ENCODE measurements at places on chromosomes 2 and 18.

- no peak for DNase-seq
Measured at GRCh38 chr2:55907686-55908085, 15.9 kb downstream of the EFEMP1 start.

GRCh38 chr18:8623549-8624106 is 14.4 kb downstream of the RAB12 start:
- DNase-seq, result no peak

- DNase-seq, result no peak
Measured at GRCh38 chr2:236403125-236403524, 138.9 kb upstream of the ASB18 start.

- DNase-seq, result no peak
Measured at GRCh38 chr18:59279722-59280121, 6.5 kb upstream of the RAX start.

DNA sequence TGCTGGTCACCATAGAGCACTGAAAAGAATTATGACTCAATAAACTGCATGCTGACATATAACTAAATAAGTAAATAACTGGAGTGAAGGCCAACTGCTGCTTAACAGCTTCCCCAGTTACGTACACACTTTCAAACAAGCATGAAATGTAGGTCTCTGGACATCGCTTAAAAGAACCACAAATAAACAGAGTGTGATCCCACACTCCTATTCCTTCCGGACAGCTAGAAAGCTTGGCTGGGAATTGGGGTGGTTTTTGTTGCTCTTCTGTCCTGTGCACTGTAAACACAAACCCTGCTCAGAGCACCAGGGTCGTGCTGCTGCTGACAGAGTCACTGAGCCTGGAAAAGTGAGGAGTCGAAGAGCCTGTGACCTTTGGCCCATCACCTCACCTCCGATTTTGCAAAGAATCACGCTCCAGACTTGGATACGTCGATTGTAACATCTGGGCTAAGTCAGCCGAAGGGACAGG is 162.7 kb upstream of the NT5C1B start:
- no peak for DNase-seq

- no peak for DNase-seq
Measured at GRCh38 chr18:35481960-35482366, 15.8 kb downstream of the INO80C start.

GRCh38 chr2:109255654-109256053 is 126.6 kb downstream of the SH3RF3 start:
- DNase-seq, result no peak

- DNase-seq, result no peak
Measured at GRCh38 chr2:135893374-135893794, 17.1 kb upstream of the MCM6 start.

- no peak for DNase-seq
Measured at GRCh38 chr2:167933097-167933814, 314.1 kb downstream of the STK39 start.

GRCh38 chr2:155218945-155219344 is 520.5 kb downstream of the KCNJ3 start:
- no peak for DNase-seq

DNA sequence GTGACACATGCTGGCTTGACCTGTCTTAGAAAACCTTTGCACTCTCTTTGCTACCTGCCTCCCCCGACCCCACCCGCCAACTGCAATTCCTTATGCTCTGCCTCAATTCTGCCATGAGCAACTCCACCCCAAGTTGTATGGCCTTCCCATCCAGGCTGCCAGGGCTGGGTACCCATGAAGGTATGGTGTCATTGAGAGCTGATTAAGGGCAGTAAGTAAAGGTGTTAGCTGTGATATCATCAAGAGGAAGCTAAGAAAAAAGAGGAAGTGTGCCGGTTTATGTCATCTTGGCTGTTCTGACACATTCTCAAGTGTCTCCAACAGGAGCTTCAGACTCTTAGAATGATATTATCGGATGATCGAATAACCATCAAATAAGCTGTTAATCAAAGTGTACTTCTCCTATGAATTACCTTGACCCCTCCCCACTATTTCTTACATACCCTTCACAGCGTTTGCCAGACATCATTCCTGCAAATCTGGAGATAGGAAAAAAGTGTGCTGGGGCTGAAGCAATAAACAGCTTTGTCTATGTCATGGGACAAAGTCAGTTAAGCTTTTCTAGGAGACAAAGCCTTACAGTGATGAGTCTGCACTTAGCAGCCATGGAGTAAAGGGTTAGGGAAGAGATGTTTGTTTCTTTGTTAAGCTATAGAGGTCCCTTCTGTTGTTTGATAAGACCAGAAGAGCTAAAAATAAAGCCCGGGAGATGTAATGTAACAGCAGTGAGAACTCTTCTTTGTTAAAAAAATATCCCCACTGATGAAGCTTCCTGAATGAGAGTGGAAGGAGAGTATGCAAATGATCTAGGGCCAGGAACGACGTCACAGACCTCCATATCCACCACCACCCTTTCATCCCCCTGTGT is 40.4 kb upstream of the SMAD2 start:
- no peak for DNase-seq

DNA sequence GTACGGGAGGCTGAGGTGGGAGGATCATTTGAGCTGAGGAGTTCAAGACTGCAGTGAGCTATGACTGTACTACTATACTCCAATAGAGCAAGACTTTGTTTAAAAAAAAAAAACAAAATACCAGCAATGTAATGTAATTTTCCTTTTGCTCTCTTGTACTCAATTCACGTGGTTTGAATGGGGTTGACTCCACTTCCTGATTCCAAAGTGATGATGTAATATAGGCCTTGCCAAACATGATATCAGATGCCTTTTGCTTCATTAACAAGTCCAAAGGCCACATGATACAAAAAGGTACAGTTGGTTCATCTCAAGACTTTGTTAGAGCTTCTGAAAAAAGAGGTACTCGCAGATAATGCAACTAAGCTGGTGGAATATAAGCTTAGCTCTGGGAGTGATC is 321.8 kb downstream of the ZEB2 start:
- DNase-seq, result no peak

GRCh38 chr2:95056461-95057459 is 31.3 kb downstream of the MAL start:
- no peak for DNase-seq

DNA sequence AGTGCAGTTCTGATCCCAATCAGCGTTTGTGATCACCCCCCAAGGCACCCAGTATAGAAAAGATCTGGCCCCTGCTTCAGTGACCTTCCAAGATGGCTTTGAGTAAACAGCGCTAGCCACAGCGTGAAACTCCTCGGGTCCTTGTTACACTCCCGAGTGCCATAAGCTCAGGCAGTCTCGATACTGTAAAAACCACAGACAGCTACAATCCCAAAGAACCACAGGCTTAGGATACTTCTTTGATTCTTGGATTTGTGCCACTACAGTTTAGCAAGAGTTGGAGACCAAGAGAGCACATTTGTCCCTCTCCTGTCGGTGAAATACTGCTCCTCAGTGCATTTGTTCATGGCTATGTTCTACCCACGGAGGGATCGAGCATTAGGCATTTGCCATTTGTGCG is 352.5 kb upstream of the ZNF521 start:
- DNase-seq, result no peak

DNA sequence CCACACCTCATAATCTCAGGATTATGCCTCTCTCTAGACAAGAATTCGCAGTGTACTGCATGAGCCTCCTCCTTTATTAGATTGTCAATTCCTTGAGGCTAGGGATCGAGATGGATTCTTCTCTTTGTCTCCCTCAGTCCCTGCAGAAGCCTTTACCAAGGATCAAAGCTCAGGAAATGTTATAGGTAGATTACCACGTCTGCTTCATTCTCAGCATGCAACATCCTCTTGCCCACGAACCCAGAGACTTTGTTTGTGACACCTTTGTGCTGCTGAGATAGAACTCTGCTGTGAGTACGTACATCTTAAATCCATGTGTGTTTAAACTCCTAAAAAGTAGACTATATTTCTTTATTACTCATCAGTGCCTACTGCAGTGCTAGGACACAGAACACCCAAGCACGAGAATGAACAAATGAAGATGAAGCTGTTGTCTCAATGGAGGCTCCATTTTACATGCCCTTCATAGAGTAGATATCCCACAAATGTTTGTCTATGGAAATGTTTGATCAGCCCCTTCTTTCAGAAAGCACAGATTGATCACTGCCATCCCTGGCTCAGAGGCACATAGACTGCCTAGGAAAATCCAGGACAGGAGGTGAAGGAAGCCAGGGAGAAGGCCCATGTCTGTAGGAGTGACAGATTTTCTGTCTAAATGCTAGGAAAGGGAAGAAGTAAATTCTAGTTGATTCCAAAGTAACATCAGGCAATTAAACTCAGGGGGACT is 98.8 kb upstream of the KLHL29 start:
- no peak for DNase-seq

GRCh38 chr2:213107728-213108127 is 43.7 kb downstream of the IKZF2 start:
- DNase-seq, result no peak

DNA sequence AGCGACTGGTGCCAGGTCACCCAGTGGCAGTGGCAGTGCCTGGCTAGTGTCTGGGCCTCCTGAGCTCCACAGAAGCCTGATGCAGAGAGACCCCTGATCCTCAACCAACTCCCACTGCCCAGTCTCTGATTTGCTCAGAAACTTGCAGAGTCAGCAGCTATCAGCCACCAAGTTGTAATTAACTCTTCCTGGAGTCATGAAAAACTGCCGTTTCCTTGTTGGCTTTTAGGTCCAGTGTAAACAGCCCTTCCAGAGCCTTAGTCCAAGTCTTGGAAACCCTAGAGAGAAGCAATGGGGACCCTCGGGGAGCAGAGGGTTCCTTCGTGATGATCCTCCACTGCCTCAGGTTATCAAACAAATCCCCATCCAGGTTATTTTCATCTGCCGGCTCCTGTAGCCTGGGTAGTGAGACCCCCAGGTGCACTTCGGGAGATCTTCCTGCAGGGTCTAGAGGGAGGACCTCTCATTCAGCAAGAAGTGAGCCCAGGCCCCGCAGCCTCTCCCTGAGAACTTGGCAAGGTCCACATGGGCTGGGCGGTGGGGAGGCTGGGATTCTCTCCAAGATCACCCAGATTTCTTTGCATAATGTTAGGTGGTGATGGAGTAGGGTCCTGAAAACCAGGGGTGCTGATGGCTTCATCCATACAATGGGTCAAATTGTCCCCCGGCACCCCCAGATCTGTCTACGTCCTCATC is 137.7 kb upstream of the HDAC4 start:
- no peak for DNase-seq

DNA sequence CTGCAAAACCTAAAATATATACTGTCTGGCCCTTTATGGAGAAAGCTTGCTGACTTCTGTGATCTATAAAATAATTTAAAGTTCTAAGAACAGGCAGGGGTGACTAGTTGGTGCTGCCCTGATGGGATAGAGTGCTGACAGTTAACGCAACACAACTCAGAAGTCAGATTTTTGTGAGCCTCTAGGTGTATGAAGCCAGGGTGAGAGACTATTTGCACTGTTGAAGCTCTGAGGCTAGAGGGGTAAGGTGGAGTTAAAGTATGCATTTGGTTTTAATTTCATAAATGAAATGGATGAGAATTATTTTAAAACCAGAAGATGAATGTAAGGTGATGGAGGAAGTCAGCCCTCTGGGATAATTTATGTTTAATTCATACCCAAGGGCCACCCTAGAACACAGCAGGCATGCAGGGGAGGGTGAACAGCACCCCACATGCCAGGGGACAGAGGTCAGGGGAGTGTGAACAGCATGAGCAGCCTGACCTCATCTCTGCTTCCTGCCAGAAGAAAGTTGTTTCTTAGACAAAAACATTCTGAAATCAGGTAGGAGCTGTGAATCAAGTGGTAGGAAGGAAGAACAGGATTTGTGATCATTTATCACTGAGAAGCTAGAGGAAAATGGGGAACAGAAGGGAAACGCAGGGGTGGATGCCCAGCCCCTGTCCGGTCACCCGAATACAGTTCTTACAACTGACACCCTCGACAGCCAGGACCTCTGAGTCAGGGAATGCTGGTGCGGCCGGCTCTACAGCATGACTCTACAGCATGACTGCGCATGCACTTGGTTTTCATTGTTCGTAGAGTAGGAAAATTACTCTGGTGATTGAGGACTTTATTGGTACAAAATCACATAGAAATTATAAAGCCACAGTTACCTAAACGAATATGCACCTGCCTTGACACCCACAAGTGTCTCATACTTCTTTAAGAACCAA is 93.1 kb downstream of the MBP start:
- no peak for DNase-seq

DNA sequence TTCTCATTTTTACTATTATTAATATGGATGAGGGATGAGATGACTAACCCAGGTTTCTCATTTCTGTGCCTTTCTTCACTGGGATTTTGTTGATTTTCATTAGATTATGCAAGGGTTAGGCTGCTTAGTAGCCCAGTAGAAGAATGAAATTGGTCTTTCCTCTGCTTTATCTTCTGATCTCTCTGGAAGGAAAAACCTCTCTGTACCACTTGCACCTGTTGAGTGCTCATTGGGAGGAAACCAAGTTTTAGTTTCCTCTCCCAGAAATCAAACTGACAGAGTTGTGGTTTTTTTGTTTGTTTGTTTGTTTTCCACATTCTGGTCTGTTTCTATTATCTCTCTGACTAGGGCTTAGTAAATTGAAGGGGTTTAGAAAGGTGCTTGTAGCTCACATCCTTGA is 60.8 kb downstream of the KIAA1328 start:
- DNase-seq, result no peak

GRCh38 chr2:136178941-136179601 is 61.1 kb upstream of the CXCR4 start:
- DNase-seq, result no peak

GRCh38 chr2:113216891-113217454 is 43.2 kb downstream of the PSD4 start:
- DNase-seq, result no peak

GRCh38 chr2:222942561-222942960 is 81.7 kb downstream of the ACSL3 start:
- no peak for DNase-seq

GRCh38 chr18:11849279-11849678 is 1.9 kb upstream of the CHMP1B start:
- no peak for DNase-seq

- DNase-seq, result no peak
Measured at GRCh38 chr2:239584986-239585385, 184.2 kb upstream of the HDAC4 start.

DNA sequence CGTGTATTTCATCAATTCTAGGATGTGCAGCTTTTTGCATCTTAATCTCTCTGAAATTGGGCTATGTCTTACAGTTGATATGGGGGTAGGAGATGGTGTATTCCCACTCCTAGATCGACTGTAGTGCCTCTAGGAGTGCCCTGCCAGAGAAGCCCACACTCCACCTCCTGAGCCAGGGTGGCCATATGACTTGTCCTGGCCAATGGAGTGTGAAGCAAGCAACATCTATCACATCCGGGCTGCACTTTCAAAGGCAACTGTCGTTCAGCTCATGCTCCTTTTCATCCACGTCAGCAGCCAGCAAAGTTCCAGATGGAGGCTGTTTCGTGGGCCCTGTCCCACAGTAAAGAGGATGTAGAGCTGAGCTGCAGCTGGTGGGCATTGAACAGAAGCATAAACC is 149.4 kb upstream of the SLC1A4 start:
- peak; percentile 18 for DNase-seq

DNA sequence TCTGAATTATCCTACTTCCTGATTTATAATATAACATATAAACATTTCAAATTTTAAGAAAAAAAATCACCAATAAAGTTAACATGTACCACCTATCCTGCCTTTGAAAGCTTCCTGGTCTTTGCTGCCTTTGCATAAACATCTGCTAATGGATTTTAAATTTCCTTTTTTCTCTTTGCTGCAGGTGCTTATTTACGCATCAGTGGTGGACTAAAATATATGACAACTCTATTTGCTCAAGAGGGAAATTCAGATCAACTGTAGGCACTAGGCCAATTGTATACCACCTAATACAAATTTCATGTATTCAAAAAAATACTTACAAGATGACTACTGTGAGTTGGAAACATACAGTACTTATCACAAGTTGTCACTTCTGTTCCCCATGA is 57.2 kb downstream of the RAD51AP2 start:
- no peak for DNase-seq
